GM19239 (cell line): ENCODE measurements at places on chromosomes 6 and 20.

DNA sequence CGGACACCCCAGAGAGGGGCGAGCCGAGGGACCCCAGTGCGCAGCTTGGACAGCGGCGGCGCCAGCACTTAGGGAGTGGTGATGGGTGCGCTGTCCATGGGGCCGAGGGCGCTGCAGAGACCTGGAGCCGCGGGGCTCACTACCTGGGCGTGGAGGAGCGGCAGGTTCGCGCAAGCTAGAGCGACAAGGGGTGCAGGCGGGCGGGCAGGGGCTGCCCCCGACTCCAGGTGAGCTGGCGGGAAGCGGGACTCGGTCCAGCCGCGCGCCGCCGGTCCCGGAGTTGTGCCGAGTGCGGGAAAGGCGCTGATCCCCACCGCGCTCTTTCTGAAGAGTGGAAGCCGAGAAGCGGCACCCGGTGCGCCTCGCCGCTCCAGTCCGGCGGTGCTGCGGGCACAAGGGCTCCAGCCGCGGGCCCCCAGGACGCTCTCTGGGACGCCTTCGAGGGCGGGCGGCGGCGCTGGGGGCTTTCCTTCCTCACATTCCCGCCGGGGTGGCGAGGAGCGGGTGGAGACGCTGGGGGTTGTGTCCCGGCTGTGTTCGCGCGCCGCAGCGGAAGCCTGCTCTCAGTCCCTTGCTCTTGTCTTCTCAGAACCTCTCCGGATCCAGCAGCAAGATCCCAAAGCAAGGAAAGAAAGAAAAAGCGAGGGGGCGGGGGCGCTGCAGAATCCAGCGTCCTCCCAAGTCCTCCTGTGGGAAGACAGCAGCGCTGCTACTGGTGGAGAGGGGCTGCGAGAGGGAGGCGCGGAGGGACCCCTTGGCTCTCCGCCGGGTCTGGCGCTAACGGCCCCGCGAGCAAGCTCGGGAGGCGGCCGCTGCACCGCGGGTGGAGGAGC lies at the start of gene B3GAT2:
TSS of gene B3GAT2 (minus strand) at position 610 of the 833 bp plus-strand sequence. CDS start 631 bp downstream, outside the sequence.
- DNase-seq: no peak

DNA sequence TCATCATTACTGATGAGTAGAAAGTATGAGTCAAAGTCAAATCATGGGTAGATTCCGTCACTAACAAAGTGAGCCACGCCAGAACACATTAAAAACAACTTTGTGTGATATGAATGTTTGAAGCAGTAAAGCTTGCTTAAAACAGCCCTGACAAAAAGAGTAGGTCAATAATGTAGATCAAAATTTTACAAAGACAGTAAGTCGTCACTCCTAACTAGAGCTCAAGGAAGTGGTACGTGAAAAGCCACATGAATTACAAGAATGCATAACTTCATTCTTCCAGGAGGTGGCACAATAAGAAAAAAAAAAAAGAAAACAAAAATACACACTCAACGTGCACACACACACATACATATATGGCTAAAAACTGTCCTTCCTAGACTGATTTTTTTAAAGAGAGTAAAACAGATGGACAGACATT lies 69.9 kb downstream of the HACE1 start:
- DNase-seq: no peak

DNA sequence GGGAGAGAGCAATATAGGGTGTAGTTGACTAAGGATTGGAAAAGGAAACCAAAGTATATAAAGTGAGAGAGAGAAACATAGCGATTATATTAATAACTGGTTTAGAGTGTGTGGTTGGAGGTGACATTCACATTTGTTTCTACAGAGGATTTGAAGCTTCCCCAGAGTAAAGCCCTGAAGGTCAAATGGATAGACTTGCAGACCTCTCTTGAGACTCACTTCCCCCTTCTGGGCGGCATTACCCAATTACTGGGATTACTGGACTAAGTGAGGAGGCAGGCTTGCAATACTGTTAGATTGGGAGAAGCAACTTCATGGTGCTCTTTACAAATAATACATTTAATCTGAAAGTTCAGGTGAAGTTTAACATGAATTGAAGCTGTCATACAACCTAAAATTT lies 10.7 kb downstream of the FIG4 start:
- no peak for DNase-seq

- DNase-seq: no peak
Observed at GRCh38 chr6:125279961-125280360, 21.8 kb downstream of the HDDC2 start.

GRCh38 chr20:57944988-57945387 lies 235.2 kb upstream of the PMEPA1 start:
- no peak for DNase-seq

- DNase-seq: no peak
Observed at GRCh38 chr6:157267654-157268053, 55.7 kb downstream of the TMEM242 start.

DNA sequence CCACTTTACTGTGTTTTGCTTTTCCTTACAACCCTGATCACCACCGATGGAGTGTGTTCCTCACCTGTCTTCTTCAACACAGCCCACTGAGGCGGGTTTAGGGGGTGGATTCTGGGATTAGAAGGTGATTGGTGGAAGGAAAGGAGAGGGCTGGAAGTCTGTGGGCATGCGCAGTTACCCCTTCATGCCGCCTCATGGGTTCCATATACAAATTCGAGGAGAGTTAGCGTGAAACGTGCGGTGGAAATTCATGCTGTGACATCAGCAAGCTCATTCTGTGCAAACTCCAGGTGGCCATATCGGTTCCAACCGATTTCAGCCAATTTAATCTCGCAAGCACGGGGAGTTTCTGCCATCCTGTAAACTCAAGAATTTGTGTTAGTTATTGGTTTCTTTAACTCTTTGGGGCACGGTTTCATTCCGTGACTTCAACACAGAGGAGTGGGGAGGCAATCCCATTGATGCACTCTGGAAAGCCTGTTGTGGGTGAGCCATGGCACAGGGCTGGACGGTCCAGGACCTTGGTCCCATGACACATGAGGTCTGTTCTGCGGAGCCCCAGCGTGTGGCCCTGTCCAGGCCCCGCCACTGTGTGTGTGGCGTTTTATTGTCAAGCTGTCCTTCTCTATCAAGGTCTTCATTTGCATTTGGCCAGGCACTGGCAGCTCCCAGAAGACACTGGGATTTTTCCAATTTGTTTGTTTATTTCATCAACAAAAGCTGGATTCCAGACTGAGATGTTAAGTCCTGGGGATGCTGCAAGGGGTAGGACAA lies 482.8 kb upstream of the SULF2 start:
- no peak for DNase-seq

DNA sequence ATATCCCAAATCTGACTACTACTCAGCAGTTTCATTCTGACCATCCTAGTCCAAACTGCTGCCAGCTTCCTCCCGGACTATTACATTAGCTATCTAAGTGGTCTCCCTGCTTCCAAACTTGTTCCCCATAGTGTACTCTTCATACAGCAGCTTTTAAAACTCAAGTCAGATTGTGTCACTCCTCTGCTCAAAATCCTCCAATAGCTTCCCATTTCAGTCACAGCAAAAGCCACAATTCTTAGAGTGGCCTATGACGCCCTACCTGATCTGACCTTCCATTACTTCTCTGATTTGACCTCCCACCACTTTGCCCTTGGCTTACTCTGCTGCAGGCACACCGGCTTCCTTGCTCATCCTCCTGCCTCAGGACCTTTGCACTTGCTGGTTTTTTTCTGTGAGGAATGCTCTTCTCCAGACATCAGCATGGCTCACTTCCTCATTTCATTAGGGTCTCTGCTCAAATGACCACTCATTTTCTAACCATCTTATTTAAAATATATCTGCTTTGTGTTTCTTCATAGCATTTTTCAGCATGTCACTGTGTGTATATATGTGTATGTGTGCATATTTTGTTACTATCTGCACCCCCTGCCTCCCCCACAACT lies 111.1 kb upstream of the DTNBP1 start:
- DNase-seq: no peak

GRCh38 chr20:23492292-23492691 lies 1.4 kb downstream of the CST8 start:
- DNase-seq: no peak

GRCh38 chr6:132341646-132342045 lies 59.6 kb downstream of the MOXD1 start:
- DNase-seq: no peak

DNA sequence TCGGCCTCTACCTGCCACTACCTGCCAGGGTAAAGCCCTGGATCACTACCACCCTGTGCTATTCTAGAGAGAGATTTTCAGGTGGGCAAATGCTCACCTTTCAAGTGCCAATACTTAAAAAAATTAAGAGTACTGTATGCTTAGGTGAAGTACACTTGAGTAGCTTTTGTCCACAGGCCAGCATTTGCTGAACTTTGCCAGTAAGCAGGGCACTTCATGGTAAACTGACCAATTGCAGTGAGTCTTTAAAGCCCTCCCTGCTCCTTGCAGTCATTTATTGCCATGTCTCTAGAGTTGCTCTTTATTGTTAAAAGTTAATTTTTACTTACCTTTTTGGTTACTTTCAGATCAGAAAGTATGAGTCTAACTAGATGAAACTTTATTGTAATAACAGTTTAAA lies 58.5 kb downstream of the PLAGL1 start:
- DNase-seq: no peak

- DNase-seq: no peak
Observed at GRCh38 chr6:43931201-43931600, 161.2 kb downstream of the VEGFA start.

- DNase-seq: no peak
Observed at GRCh38 chr20:23436681-23437080, 2.8 kb upstream of the CSTL1 start.

- no peak for DNase-seq
Observed at GRCh38 chr6:68427630-68428029, 207.5 kb upstream of the ADGRB3 start.

GRCh38 chr6:150579611-150580010 lies 20.1 kb upstream of the PLEKHG1 start:
- DNase-seq: no peak

- no peak for DNase-seq
Observed at GRCh38 chr20:24694727-24695528, 225.5 kb downstream of the SYNDIG1 start.

DNA sequence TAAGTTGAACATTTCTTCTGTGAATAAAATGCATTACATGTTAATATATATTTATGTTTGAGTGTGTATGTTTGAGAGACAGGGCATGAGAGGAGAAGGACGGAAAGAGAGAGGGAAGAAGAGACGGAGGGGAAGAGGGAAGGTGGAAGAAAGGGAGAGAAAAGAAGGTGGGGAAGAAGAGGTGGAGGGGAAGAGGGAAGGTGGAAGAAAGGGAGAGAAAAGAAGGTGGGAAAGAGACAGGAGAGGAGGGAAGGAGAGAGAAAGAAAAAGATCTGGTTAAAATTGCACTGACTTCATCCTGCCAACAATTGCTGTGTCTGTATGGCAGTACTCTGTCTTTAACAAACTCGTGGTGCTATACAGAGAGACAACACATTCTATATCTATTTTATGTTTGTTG lies 29.0 kb downstream of the FAM83B start:
- DNase-seq: no peak

- DNase-seq: peak; percentile 35
Observed at GRCh38 chr6:113854531-113855499, 2.3 kb upstream of the MARCKS start.

GRCh38 chr6:154510144-154510905 lies at the start of gene CNKSR3:
TSS of gene CNKSR3 (minus strand) at chr6:154510685. CDS start at chr6:154510114, 571 bp downstream.
- DNase-seq: peak; percentile 65

DNA sequence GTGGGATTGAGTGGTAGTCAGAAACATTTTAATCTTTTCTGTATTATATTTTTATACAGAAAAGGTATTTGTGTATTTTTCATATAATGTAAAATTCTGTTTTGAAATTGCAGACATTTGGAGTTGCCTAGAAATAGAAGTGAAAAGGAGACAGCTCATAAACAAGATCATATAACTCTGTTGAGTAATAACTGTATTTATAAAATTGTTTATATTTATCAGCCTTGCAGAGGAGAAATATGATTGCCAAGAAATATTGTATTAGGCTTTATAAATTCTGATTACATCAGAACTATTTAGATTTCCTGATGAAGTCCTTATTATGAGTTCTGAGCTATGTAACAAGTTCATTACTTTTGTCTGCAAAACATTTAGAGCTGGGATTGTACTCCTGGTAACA lies 55.3 kb downstream of the RIPOR2 start:
- no peak for DNase-seq

DNA sequence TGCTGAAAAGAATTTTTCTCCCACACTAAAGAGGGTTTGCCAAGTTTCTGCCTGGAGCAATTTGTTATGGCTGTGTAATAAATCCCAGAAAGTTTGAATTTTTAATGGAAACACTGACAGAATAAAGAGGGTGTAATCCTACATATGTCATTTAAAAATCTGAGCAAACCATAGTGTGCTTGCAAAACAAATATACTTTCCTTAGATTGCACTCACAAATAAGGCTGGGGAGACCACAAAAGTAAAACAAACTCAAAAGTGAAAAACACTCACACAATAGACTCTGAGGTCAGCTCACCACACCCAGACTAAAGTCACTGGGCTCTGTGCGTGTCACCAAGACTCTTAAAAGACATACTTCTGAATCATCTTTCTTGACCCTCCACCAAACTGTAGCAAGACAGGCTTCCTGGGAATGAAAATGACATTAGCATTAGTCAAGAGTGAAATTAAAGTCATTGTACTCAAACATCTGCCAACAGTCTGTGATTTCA lies 4.8 kb upstream of the ATXN1 start:
- DNase-seq: no peak

DNA sequence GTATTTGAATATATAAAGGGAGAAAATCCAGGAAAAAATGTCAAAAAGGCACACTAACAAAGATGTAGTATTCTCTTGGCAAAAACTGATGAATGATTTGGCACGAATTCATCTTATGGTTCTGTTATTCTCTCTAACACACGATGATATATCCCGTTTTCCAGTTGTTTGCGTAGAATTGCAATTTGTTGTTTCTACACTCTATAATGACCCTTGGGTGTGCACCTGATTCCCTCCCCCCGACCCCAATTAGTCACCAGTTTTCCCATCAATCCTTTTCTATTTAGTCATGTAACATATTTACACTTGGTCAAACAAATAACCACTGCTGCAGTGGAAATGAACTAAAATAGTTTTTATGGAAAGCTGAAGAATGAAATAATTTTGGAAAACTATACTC lies 1.5 kb upstream of the ARID1B start:
- DNase-seq: no peak

DNA sequence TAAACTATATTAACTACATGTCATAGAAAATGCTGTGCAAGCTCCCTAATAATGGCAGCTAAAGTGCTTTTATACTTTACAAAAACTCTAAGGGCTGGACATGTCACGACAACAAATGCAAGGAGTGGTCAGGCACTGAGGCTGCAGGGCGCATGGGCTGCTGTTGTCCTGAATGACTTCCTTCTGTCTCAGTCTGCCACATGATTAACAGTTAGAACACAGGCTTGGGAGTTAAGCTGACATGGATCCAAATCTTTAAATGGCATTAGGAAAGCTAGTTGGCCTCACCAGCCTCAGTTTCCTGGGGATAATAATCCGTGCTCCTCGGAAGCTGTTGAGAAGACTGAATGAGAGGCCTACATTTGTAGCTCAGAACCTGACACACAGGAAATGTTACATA lies 57.4 kb downstream of the PREP start:
- DNase-seq: no peak

GRCh38 chr20:62766071-62766450 lies 30.2 kb upstream of the MRGBP start:
- DNase-seq: no peak

- no peak for DNase-seq
Observed at GRCh38 chr6:968791-969190, 275.9 kb upstream of the EXOC2 start.
